GM10248 (cell line): ENCODE measurements at places on chromosomes 5 and 9.
A peak's percentile ranks its signal among the peaks of the same experiment; 100 is the strongest.

GRCh38 chr5:168176251-168176650 lies 115.2 kb upstream of the WWC1 start:
- DNase-seq = no peak

DNA sequence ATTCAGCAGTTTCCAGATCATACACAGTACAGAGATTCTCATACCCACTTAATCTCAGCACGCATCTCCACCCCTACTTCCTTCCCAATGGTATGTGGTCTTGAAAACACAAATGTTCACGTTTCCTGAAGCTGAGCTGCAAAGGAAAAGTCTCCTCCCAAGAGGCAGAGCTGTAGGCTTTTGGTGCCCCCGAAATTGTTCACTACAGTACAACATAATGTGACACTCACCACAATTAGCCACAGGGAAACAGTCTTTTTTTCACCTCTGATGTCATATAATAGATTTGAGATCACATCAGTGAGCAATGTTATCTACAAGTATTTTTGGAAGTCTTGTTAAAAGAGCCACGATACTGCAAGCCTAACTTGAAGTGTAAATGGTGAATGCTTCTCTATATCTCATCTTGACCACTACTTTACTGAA lies 40.2 kb downstream of the NFIB start:
- no peak for DNase-seq

DNA sequence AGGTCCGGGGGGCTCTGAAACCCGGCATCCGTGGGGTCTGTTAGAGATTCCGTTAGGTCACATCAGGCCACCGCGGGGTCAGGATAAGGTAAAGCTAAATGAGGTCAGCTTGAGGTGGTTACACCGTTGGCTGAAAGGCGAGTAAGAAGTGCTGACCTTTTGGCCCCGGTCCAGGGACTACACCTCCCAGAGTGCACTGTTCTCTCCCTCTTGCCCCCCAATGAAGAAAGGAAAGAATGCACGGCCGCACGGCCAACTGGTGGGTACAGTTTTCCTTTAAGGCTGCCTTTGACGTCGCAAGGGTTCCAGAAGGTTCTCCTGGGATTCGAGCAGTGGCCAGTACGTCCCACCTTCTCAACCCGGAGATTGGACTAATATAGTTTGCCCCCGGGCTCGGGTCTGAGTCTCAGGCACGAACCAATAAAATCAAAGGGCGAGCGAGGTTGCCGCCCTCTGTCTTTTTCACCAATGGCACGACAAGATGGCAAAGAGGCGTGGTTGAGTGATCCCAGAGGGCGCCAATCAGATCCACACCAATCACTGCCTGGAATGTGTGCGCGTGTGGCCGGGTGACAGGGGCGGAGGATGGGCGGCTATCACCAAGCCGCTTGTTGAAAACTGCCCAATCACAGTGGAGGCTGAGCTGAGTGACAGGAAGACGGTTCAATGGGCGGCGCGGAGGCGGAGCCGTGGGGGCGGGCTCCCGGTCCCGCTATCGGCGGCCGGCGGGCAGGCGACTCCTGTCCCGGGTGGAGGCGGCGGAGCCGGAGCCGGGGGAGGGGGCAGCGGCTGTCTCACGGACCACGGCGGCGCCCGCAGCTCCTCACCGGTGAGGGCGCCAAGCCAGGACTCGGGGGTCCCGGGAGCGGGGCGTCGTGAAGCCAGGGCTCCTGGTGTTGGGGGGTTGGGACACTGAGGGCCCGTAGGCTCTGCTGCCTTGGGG lies at the start of gene DNAJB5:
Gene DNAJB5 (plus strand): TSS at position 743 of the 943 bp plus-strand sequence. CDS start 886 bp downstream, outside the sequence.
- DNase-seq = peak; percentile 97

GRCh38 chr5:6737043-6737941 lies 24.1 kb downstream of the TENT4A start:
- DNase-seq = peak; percentile 72

GRCh38 chr5:134554319-134555222 lies 29.1 kb downstream of the JADE2 start:
- DNase-seq = peak; percentile 73

DNA sequence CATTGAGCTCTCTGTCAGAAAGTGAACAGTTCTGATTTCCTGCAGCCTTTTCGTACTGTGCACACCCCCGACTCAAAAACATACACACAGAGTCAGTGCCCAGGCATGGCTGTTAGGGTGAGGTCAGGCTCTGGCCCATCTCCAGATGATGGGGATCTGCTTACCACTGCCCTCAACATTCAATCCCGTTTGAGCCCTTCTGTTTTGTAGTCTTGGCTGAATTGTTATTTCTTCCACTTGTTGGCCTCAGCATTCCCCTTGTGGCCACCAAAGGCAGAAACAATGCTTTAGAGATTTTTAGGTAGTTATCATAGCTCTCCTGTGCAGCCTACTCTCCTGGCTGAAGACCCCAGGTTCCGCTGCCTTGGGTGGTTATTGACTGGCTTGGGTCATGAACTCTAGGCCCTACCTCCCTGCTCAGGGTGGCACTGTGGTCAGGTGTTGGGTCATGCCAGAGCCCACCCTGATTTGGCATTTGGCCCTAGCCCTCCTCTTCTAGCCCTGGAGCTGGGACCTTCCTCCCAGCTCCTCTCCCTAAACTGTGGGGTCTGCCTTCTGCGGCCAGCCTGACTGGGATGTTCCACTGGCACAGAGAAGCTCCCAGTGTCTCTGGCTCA lies 7.8 kb upstream of the MYOZ3 start:
- no peak for DNase-seq

GRCh38 chr9:124771867-124772679 lies 962 bp upstream of the NR6A1 start:
- peak; percentile 58 for DNase-seq

- DNase-seq = no peak
Measured at GRCh38 chr9:69573651-69574050, 98.5 kb downstream of the APBA1 start.

- no peak for DNase-seq
Measured at GRCh38 chr5:132070460-132071337, 2.9 kb upstream of the CSF2 start.

GRCh38 chr5:176732736-176733405 lies 77.5 kb upstream of the UNC5A start:
- DNase-seq = no peak

GRCh38 chr5:74603376-74603775 lies 37.2 kb downstream of the ENC1 start:
- no peak for DNase-seq

DNA sequence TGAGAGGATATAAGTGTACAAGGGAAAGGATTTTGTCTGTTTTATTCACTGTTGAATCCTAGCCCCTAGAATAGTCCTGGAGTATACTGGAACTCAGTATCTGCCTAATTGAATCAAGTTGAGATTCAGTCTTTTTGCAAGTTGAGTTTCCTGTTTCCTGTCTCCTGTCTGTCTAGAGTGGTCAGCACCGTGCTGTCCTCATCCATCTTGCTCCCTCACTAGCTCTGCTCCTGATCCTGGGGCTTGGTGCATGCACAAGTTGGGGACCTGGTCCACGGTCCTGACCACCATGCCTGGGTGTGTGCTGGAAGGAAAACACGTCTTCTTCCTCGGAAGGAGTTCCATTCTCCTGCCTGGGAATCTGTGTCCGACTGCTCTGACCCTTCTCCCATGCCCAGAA lies 3.2 kb downstream of the IL5 start:
- no peak for DNase-seq

- no peak for DNase-seq
Measured at GRCh38 chr9:108603141-108603540, 252.6 kb downstream of the ACTL7B start.

GRCh38 chr5:143619040-143619439 lies 192.9 kb upstream of the HMHB1 start:
- DNase-seq = no peak

DNA sequence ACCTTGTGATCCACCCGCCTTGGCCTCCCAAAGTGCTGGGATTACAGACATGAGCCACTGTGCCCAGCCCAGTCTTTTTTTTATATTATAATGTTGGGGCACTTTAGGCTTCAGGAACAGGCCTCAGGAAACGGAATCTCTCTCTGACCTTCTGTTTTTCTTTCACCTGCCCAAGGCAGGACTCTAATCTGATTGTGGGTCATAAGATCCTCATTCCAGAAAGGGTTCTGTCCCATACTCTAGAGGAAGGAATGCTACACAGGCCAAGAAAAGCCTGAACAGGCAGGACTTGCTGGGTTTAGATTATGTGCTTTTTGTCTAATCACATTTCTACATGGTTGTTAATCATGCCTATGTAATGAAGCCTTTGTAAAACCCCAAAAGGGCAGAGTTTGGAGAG lies 1.8 kb upstream of the CCL28 start:
- no peak for DNase-seq

DNA sequence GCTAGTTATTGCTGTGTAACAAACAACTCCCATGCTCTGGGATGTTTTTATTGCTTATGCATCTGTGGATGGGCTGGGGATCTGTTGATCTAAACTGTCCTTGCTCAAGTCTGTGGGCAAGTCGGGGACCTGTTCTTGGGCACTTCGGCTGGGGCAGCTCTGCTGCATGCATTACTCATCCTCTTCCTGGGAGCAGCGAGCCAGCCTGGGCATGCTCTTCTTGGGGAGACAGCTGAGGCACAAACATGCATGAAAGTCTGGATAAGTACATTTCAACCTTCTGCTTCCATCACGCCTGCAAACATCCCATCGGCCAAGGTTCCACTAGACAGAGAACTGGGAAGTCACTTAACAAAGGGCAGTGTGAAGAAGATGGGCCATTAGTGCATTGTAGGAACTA lies 66.3 kb downstream of the ANKRD33B start:
- DNase-seq = no peak

DNA sequence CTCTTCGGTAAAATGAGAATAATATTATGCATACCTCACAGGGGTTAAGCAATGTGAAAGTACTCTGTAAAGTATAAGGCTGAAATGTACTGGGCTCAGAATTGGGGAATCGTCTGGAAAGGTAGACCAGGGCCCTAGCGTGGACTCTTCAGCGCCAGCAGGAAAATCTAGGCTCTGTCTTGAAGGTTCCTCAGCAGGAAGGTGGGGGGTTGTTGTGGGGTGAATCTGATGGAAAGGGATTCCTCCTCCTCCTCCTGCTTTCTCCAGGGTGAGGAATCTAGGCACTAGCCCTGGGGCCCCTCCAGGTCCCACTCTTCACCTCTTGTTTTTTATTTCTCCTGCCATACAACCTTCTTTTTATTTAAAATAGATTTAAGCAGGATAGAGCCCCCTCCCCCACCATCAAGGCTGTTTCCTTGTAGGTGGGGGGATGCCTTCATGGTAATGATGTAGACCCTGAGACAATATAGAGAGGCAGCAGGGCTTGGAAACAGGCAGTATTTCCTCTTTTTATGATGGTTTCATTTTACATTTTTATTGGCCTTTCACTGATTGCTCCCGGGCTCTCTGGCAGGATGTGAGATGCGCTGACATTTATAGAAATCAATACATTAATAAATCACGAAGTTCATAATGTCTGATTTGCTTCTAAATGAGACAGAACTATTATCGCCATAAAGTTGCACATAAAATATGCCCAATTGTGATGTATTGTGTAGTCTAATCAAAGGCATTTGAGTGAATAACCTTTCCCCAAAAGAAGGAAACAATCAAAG lies 78.9 kb upstream of the GABRP start:
- DNase-seq = no peak

GRCh38 chr5:132298298-132299212 lies 4.4 kb downstream of the SLC22A4 start:
- no peak for DNase-seq

DNA sequence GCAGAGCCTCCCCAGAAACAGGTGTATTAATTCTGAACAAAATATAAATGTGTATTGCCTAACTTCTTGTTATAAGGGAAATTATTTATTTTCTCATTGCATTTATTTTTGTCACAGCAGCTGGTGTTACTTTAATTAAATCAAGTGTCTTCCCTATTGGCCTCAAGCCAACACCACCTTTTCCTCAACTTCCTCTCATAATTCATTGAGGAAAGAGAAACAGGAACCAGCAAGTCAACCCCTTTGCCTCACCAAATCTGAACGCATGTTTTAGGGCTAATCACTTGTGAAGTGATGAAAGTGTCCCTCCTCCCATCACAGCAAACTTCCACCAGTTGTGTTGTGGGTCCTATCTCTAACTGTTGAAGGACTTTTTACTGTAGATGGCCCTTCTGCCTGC lies 73.1 kb downstream of the DIRAS2 start:
- DNase-seq = no peak

GRCh38 chr9:2621722-2622460 lies at the start of gene VLDLR:
Gene VLDLR, plus strand, starts transcription at chr9:2621787. Its CDS starts 403 bp downstream, at chr9:2622190.
- peak; percentile 57 for DNase-seq

GRCh38 chr5:114176356-114176755 lies 185.5 kb upstream of the KCNN2 start:
- DNase-seq = no peak

DNA sequence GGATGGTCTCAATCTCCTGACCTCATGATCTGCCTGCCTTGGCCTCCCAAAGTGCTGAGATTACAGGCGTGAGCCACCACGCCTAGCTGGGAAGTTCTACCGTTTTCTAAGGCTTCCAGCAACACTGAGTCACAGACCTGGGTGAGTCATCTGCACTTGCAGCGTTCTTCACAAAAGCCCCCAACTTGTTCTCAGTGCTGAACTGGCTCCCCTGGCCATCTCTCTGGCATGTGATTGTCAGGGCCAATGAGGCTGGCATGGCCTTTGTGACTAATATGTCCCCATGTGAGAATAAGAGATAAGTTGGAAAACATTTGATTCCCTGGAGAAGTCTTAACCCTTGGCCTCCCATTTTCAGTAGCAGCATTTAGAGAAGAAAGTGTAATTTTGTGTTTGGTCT lies 124.4 kb downstream of the WDR41 start:
- no peak for DNase-seq

- DNase-seq = peak; percentile 23
Measured at GRCh38 chr5:123422433-123423277, 548 bp downstream of the CEP120 start.

GRCh38 chr9:133659516-133659915 lies 23.4 kb downstream of the DBH start:
- no peak for DNase-seq

DNA sequence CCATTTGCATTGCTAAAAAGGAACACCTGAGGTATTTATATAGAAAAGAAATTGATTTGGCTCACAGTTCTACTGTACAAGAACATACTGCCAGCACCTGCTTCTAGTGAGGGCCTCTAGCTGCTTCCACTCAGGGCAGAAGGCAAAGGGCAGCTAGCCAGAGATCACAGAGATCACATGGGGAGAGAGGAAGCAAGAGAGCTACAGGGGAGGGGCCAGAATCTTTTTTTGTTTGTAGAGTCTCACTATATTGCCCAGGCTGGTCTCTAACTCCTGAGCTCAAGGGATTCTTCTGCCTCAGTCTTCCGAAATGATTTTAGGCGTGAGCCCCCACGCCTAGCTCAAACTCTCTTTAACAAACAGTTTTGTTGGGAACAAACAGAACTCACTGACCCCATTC lies 6.1 kb downstream of the SLCO4C1 start:
- no peak for DNase-seq

DNA sequence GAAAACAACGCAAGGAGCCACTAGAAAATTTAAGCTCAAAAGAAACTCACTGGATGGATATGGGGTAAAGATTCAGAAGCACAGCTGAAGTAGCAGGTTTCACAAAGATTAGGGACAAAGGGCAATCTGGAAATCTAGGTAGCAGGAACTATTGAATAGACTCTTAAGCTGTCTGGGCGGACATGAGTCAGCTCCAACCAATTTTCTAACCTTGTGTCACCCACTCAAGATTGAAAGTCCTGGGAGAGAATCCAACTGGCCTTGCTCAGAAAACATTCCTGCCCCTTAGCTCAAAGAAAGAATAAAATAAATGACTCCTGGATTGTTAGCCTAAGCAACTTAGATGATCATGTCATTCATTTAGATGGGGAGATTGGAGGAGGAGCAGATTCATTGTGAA lies 69.2 kb downstream of the STK32A start:
- DNase-seq = no peak
